Brain (organoid and tissue), 16 donors: ENCODE measurements at places on chromosomes 12 and 14.
A peak's percentile ranks its signal among the peaks of the same experiment; 100 is the strongest.

DNA sequence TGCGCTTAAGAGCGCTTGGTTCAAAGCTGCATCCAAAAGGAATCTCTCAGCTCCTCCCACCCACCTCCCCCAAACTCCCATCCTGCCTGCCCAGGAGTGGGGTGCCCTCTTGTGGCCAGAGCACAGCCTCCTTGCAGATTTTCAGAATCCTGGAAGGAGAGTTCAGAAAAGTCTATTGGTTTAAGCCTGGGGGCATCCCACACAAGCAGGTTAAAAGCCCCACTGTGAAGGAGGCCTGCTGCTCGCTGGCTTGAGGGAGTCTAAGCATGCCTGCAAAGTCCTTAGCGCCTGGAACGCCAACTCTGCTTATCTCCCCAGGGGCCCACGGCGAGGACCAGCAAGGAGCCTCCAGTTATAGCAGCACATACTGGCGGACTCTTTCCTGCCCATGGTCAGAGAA lies 297.1 kb downstream of the KSR2 start:
- peak; percentile 11 for DNase-seq

DNA sequence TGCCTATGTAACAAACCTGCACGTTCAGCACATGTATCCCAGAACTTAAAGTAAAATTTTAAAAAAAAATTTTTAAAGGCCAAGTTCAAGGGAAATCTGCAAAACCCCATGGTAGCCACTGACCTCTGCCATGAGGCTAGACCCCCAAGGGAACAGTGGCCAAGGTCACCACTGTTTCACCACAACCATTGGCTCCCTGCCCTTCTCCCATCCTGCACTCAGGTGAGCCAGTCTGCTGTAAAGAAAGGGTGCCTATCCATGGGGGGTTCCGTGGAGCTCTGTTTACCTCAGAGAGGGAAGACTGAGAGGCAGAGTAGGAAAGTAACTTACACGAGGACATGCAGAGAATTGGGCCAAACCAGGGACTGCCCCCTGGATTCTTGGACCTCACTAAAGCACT lies 38.6 kb downstream of the VWF start:
- DNase-seq: no peak

GRCh38 chr12:8629486-8630033 lies 16.9 kb upstream of the AICDA start:
- no peak for DNase-seq

GRCh38 chr12:108825201-108825950 lies 32.0 kb downstream of the SSH1 start:
- no peak for DNase-seq

- DNase-seq: no peak
These were observed 49.4 kb downstream of the MOK start for GRCh38 chr14:102255401-102256190.

DNA sequence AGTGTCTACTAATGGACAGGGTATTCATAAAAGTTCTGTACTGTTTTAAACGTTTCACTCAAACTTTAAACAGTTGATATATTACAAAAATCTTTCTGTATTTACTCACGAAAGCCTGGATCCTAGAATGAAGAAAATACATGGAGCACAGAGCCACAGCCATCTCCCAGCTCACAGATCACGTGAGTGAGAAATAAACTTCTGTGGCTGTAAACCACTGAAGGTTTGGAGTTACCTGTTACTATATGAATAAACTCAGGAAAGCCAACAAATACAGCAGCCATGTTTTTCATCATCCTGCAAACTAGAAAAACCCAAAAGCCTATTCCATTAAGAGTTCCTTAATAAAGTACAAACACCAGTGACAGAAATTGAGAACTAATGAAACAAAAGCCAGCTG lies 867 bp upstream of the TDG start:
- DNase-seq: peak; percentile 5

DNA sequence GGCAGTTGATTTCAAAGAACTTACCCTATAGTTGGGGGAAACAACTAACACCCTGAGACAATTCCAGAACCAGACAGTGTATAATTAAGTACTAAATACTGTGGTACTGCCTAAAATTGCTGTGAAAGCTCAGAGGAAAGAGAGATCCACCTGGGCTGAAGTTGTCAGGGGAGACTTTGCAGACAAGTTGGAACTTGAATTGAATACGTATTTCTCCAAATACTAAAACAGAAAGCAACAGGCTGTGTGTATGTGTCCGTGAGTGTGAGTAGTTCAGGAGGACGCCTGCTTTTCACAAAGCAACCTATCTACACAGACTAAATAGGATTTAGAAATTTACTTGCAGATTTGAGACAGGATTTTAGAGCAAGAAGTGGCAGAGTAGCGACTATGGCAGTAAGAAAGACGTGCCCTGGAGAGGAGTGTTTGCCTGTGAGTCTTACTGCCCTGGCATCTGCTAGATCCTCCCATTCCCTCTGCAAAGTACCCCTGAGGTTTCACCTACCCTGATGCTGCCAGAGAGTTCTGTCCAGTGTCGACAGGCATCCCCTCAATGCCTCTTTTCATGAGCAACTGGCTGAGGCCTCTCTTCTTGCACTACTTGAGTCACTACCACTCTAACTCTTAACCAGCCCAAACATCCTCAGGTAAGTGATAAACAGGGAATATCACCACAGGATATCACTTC lies 37.4 kb upstream of the BMP4 start:
- DNase-seq: no peak

- no peak for DNase-seq
These were observed 382.3 kb downstream of the PCNX1 start for GRCh38 chr14:71289536-71289935.

- DNase-seq: no peak
These were observed 12.3 kb downstream of the FIGNL2 start for GRCh38 chr12:51836041-51836826.
